ENCODE measurements at places on chromosomes 5 and 9.

DNA sequence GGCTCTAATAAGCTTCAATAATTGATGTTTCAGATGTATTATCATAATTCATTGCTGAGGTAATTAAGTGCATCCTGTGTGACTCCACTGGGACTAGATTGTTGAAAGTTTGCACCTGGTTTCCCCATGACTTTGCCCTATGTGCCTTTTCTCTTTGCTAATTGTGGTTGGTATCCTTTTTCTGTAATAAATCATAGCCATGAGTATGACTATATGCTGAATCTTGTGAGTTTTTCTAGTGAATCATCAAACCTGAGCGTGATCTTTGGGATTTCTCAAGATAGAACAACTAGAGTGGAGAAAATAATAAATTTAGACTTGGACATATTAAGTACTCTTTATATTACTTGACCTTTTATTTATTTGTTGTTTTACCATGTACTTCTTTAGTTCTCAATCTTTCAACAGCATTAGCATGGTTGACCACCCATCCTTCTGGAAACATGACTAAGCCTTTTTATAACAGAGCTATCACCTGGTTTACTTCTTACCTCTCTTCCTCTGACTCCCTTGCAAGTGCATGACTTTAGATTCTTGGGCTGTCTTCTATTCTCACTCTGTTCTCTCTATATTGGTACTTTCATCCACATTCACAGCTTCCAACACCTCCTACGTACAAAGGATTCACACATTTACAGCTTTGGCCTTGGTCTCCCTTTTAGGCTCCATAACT lies 239.6 kb upstream of the TAS2R1 start:
- DNase-seq: no peak

DNA sequence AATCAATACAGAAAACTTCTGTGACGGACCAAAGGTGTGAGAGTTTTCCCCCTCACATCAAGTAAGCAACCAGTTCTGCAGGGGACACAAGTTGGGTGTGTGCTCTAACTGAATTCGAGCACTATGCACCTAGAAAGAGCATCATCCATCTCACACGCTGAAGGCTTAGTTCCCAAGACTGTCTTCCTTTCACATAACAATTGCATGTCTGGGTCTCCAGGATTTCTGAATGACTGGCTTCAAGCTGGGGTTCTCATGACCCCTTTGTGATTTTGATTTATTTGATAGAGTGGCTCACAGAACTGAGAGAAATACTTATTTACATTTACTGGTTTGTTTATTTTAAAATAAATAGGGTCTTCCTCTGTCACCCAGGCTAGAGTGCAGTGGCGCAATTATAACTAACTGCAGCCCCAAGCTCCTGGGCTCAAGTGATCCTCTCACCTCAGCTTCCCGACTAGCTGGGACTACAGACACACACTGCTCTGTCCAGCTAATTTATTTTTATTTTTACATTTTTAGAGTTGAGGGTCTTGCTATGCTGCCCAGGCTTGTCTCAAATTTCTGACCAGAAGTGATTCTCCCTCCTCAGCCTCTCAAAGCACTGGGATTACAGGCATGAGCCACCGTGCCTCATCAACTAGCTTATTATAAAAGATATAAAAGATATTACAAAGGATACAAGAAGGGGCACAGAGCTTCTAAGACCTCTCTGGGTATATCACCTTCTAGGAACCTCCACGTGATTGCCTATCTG lies 316.7 kb upstream of the CDH12 start:
- DNase-seq: no peak

DNA sequence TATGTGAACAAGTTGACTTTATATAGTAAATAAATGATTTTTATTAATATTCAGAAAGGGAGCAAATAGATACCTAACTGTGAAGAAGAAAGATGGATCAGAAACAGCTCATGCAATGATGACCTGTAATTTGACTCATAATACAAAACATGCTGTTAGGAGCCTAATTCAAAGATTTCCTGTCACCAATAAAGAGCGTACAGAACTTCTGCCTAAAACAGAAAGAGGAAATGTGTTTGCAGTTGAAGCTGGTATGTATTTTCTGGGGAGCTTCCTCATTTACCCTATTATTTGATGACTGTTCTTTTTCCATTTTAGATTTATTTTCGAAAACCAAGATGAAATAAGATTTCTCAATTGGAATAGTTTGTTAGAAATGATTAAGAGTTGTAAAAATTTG lies 11.4 kb downstream of the YTHDC2 start:
- no peak for DNase-seq

GRCh38 chr5:133534566-133534965 lies 77.8 kb downstream of the FSTL4 start:
- no peak for DNase-seq

DNA sequence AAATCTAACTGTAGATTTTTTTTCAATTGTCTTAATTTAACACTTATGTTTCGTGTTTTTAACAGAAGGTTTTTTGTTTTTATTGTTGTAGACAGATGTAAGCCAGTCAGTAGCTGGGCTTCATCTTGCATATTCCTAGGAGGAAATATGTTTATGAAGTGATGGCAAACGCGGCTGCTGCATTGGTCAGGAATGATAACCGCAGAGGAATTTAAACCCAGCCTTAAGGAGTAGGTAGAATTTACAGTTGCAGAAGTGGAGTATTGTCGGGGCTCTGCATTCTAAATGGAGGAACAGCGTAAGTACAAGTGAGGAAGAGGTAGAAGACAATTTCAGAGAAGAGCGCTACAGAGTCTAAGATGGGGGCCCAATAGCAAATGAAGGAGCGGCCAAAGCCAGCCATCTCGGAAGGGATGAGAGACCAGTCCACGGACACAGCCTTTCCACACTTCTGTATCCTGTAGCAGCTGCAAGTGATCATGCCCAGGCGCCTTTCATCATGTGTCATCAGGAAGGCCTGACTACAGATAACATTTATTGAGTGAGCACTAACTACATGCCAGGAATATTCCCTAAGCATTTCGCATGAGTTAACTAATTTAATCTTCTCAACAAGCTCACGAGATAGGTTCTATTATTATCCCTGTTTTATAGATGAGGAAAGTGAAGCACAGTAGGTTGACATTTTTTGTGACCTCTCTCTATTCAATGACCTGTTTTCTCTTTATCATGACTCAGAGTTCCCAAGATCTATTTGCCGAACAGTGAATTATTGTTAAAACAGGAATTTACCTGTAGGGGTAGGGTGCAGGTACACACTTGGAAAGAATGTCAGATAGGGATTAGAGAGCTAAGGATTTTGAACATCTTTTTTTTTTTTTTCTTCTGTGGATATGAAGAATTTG lies 38.1 kb downstream of the CMYA5 start:
- no peak for DNase-seq

GRCh38 chr5:94855543-94855942 lies 237.1 kb downstream of the SLF1 start:
- DNase-seq: no peak

- no peak for DNase-seq
These were observed 325.4 kb downstream of the TMEM38B start for GRCh38 chr9:106019702-106020101.

- DNase-seq: no peak
These were observed 11.5 kb upstream of the PPP2R2B start for GRCh38 chr5:146890066-146890465.

DNA sequence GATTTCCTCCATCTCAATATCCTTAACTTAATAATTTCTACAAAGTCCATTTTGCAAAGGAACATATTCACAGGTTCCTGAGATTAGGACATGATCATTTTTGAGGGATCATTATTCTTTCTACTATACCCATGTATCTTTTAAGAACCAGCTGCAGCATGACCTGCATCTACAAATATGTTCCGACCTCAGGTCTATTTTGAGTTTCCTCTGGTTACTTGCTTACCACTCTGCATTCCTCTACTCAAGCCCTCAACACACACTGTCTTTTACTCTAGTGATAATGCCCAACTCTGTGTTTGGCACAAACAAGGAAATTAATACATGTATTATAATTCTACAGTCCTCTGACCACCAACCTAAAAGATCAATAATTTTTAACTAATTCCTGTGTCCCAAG lies 386.1 kb downstream of the DNAH5 start:
- no peak for DNase-seq

DNA sequence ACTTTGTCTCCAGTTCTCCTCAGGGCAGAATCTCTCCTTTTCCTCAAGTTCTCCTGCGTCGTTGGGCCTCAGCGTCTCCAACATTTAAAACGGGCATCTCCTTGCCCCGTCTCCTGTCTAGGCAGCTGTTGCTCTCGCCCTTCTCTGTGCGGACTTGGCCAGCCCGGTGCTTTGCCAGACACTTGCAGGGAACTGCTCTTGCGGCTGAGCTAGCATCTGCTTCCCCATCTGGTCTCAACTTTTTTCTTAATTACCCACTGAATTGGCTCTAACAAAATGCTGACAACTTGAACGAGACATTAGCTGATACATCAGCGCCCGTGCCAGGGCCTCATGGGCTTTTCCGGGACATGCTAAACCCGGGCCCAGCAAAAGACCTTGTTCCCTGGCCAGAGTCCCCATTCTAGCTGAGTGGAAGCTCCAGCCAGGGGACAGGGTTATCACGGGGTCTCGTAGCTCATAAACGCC lies 25.1 kb downstream of the ZNF618 start:
- no peak for DNase-seq

- no peak for DNase-seq
These were observed 89.7 kb downstream of the DAP start for GRCh38 chr5:10671041-10672008.

- no peak for DNase-seq
These were observed 117.1 kb upstream of the DAB2 start for GRCh38 chr5:39541920-39542319.

GRCh38 chr5:123094919-123095797 lies 6.1 kb downstream of the PRDM6 start:
- DNase-seq: no peak

DNA sequence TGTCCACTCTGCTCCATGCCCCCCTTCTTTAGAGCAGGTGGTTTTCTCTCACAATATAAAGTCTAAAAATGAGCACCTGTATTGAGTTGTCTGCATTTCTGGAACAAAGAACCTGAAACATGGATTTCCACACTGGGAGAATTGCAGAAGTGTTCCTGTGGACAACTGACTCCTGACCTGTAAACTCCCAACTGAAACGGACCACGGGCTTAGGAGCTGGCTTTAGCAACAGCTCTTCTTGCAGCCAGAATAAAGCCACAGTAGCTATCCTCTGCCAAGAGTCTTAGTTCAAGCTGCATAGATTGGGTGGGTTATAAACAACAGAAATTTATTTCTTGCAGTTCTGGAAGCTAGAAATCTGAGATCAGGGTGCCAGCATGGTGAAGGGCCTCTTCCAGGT lies 194.7 kb downstream of the DTWD2 start:
- DNase-seq: no peak

GRCh38 chr9:131048332-131048731 lies 39.4 kb downstream of the LAMC3 start:
- DNase-seq: no peak

GRCh38 chr5:125883223-125883622 lies 540.0 kb upstream of the GRAMD2B start:
- DNase-seq: no peak

GRCh38 chr9:121833061-121833460 lies 181.6 kb downstream of the DAB2IP start:
- DNase-seq: no peak

DNA sequence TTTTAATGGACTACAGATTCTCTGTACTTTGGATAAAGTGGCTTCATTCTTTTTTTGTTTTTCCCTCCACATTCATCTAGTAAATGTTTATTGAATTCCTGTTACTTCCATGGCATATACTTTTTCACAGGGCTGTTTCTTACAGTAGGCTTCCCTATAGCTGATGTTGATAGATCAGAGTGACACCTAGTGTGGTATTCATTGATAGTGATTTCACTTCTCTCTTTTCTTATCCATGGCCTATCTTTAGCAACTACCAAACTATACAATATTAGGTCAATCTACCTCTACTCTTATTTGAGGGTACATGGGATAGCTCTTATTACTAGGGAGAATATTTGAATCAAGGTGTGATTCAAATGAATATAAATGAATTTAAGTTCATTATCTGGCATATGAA lies 35.8 kb downstream of the FSD1L start:
- DNase-seq: no peak

- no peak for DNase-seq
These were observed 44.6 kb upstream of the SEMA4D start for GRCh38 chr9:89542401-89543021.

DNA sequence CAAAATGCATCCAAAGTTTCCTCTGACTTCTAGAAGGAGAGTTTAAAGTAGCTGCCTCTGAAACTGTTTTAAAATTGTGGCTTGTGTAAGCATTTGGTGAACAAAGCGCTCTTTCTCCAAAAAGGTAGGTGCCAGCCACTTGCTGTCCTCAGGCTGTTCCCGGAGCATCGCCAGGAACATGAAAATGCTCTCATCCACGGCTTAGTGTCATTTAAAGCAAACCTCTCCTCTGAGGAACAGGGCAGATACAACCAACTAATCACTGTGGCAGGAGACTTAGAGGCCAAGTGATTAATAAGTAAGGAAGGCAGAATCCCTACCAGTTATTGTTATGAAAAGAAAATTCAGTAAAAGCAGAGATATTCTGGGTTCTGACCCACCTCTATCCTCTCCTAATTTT lies 165.6 kb downstream of the DCP2 start:
- DNase-seq: no peak

DNA sequence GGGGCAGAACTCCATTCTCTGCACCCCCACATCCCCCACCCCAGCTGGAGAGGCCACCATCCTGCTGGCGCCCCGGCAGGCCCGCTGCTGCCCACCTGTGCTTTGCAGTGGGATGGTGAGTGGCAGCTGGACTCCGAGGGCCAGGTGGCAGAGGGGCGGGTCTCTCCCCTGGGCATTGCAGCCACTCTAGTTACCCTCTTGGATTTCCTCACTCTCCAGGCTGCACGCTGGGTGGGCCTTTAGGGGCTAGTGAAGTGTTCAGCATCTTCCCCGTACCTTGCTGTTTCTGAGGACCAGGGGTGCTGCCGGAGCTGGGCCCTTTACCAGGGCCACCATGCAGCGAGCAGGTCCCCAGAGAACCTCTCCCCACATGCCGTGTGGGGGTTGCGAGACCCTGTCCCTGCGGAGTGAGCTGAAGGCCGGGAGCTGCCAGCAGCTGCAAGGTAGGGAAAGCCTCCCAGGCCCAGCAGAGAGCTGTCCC lies 88.4 kb upstream of the SH3PXD2B start:
- DNase-seq: no peak

DNA sequence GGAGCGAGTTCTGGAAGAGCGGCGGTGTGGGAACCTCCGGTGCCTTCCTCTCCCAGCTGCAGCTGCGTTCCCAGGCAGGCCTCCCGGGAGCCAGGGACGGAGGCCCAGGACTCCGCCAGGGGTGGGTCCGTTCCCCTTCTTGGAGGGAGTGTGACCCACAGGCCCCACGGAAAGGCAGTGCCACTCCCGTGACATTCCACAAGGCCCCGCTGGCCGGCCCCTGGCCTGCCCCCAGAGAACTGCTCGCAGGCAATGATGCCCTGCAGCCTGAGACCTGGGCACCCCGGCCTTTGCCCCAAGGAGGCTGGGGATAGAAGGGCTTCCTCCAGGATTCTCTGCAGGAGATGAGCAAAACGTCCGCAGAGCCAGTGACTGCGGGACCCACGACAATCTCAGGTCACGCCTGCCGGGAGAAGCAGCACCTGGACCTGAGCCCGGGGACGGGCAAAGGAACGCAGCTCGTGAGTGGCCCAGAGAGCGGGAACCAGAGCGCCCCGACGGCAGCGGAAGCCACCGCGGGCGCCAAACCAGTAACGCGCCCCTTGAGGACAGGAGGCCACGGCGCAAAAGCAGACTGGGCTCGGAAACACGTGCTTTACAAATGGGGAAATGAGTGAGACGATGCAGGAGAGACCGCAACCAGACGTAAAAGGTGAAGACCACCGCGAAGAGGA lies 9.3 kb downstream of the OBP2B start:
- no peak for DNase-seq

- no peak for DNase-seq
These were observed 70.8 kb downstream of the STX17 start for GRCh38 chr9:99977033-99977792.

All from activated CD4-positive, alpha-beta T cell treated with anti-CD3 and anti-CD28 coated beads, Interleukin-2, amount 50 U/mL, for 4 hours (primary cell).